ENCODE measurements at places on chromosomes 2 and 18. TPM values are rescaled to one million over a fixed set of nuclear protein-coding genes. Genes with fewer than 3 reads are reported as not detected.

GRCh38 chr2:192593561-192593960 lies 398.8 kb upstream of the TMEFF2 start:
- DNase-seq = no peak

GDF7 gene
- 0.06 TPM for total RNA-seq

- no peak for DNase-seq
These were observed 2.0 kb downstream of the EIF2AK2 start for GRCh38 chr2:37154785-37155184.

DNA sequence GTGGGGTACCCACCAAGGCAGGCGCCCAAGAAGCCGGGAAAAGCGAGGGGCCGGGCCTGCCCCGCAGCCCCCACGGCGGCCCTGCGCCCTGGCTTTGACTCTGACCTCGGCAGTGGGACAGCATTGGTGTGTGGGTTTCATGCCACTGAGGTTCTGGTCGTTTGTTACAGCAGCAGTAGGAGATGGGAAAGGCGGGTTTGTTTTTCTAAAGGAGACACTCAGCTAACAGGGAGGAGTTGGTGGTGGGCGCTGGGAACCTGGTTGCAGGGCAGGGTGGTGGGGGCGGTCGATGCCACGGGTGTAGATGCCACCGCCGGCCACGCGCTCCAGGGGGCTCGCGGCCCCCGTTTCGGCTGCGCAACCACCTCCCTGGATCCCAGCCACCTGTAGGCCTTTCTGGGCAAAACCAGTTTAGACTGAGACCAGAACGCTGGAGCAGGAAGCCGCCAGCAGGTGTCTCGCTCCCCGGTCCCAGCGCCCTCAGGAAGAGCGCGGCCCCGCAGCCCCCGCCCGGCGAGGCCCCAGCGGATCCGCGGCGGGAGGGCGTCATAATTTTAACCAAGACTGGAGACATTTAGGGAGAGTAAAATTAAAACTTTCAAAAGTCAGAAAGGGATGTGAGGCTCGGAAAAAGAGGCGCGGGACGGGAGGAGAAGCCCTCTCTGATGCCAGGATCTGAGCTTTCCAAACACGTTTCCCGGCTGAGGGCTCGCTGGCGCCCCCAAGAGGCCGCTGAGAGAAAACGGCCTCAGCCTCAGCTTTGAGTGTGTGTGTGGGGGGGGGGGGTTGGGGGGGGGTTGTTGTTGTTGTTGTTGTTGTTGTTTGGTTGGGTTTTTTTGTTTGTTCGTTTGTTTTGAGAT lies 17.4 kb downstream of the CIDEA start:
- peak; percentile 93 for DNase-seq

DNA sequence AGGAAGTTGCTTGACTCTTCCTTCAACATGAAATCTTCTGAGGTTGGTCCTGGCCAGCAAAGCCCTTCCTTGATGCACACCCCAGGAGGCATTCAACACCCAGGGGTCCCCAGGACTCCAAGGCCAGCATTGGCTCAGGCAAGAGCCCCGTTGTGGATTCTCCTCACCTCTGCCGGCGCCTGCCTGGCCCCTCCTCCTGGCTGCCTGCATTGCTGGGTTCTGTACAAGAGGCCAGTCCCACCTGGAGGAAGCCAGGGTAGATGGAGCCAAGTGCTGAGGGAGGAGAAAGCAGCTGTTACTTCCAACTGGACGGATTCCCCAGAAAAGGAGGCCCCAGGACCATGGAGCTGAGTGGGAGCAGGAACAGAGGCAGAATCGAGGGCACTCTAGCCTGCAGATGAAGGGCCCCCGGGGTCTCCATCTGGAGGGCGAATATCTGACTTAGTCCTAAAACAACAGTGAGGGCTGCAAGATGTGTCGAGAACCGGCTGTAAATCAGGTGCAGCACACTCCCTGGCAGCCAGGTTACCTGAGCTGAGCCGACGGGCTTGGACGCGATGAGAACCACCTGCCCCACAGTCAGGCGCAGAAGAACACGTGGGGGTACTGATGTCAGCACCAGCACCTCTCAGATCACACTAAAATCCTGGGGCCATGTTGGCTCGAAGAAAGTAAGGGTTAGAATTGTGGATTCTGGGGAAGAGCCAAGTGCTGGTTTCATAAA lies 399.6 kb upstream of the SALL3 start:
- no peak for DNase-seq

GRCh38 chr2:38539086-38539485 lies 63.6 kb downstream of the HNRNPLL start:
- DNase-seq = peak; percentile 74

GRCh38 chr2:67709835-67710234 lies 312.7 kb downstream of the ETAA1 start:
- no peak for DNase-seq

NCKAP5 gene
- total RNA-seq = 0.58 TPM

DNA sequence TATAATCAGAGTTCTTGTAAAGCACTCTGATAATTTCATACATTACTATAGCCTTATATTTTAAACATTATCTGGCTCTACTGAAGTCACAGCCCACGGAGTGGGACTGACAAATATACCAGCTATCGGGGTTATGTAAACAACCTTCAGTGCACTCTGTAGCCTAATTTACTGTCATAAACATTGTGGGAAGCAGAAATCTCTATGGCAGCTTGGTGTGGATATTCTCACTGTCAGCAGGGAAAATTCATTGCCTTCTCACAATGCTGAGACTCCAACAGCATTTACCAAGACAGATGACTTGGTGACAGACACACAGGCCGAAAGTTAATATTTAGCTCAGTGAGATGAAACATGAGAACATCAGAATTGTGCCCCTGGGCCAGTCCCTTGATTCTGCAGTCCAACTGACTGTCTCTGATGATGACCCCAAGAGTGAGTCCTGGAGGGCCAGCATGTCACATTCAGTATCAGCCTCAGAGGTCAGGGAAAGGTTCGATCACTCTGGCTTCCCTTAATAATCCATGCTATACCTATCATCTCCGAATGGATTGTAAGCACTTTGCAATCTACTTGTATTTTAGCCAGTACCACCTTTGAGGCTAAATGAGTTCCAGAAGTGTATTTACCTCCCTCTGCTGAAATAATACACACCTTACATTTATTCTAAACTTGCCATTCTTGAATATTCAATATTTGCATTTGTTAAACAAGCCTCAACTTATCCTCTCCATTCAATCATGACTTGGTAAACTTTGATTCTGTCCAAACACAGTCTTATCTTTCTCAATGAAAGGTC lies 146.2 kb upstream of the OSR1 start:
- DNase-seq = no peak

All from endodermal cell (in vitro differentiated cells).